ENCODE measurements at places on chromosomes 11 and 22.

- DNase-seq = no peak
Measured at GRCh38 chr22:35257002-35257320, 332 bp upstream of the HMGXB4 start.

DNA sequence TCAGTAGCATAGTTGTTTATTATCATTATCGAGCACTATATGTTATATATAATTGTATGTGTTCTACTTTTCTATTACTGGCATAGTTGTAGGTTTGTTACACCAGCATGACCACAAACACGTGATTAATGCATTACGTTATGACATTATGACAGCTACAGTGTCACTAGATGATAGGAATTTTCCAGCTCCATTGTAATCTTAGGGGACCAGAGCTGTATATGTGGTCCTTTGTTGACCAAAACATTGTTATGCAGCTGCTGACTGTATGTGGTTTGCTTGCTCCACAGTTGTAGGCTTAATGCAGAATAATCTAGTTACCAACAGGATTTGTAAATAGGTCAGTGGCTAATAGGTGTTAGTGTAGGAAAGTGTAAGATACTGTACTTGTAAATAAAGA lies 66.1 kb downstream of the HSD17B12 start:
- DNase-seq = no peak

- DNase-seq = no peak
Measured at GRCh38 chr22:30565341-30565740, 9.1 kb downstream of the GAL3ST1 start.

DNA sequence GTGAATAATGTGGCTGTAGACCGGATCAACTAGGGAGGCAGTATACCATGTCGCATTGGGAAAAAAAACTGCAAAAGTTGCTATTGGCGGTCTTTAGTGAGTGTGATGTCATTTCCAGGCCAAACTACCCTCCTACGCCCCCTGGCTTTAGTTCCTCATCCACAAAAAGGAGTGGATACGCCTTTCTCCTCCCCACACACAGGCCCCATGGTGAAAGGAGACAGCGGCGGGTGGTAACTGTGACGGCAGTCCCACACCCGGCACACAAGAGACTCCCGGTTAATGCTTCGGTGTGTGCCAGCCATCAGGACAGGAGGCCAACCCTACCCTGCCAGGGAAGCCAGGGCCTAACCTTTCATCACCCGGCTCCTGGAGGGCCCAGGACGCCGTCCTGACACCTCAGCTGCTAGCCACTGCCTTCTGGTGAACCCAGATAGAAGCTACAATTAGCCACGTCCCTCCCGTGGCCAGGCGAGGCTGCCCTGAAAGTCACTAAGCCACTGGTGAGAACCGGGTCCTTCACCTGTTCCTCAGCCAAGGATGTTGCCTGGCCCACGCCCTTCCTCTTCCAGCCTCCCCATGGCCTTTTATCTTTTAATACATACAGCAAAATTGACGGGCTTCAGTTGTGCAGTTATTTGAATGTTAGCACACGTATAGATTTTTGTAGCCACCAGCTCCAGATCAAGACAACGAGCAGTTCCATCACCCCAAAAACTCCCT lies 10.8 kb downstream of the TP53I11 start:
- no peak for DNase-seq

DNA sequence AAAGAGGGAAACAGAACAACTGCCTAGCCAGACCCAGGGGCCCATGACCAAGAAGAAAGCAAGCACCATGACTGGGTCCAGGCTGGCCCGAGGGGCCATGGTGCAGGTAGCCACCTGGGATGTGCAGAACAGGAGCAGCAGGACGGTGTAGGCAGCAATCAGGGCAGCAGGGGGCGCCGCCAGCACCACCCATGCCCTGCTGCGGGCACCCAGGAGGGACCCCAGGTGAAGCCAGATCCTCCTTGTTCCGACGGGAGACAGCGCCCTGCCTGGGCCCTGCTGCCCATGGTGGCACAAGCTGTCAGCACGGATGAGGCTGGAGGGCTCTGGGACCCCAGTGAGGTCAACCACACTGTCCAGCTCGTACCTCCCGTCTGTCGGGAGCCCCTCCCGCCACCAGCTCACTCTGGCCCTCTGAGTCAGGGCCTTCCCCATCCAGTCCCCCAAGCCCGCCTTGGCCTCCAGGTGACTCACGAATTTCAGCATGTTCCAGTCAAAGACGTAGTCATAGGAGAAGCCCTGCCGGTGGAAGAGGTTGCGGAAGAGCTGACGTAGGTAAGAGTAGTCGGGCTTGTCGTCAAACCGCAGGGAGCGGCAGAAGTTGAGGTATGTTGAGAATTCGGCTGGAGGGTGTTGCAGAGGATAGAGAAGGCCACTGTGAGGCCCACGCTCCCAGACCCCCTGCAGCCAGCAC lies 18.8 kb downstream of the CSNK1E start:
- no peak for DNase-seq

DNA sequence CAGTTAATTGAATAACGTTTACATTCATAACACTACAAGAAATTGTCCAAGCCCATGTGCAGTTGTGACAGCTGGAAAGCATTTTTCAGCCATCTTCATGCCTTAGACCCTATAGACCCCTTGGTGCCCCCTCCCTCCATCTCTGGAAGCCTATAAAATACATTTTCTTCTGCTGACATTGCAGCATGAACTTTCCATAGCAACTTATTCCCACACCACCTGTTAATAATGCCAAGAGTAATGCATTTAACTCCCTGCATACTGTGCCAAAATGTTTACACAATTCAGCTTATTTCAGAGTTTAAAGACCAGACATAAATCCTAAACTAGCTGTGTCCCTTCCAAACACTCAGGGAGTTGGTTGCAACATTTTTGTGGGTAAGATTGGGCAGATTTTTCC lies 143.0 kb upstream of the ARHGAP20 start:
- no peak for DNase-seq

GRCh38 chr11:106446955-106447354 lies 369.5 kb downstream of the AASDHPPT start:
- no peak for DNase-seq

DNA sequence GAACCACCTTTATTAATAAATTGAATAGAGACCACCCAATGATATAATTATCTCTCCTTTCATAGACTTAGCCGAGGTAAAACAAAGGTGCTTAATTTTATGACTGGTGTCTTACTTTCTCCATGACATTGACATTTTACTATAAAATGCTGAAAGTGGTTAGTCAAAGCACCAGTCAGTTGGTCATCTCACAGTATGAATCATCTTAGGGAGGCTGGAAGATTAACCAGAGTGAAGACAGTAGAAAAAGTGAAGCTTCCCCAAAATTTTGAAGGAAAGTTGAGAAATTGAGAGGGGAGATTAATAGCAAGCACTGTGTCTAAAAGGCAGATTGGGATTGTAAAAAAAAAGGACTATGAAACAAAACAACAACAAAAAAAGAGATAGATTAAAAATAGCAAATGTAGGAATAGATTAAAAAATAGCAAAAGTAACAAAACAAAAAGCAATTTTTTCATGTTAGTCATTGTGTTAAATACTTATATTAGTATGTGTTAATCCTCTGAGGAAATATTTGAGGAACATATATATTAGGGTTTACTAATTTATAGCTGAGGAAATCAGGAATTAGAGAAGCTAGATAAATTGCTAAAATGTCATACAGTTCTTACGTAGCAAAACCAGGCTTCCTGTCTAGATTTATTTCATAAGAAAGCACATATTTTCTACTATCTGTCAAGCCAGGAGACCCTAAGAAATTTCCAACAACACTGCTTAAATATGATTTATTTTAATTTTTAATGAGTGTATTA lies 557.3 kb upstream of the ANO5 start:
- no peak for DNase-seq

- DNase-seq = no peak
Measured at GRCh38 chr11:954392-955153, 28.9 kb downstream of the AP2A2 start.

DNA sequence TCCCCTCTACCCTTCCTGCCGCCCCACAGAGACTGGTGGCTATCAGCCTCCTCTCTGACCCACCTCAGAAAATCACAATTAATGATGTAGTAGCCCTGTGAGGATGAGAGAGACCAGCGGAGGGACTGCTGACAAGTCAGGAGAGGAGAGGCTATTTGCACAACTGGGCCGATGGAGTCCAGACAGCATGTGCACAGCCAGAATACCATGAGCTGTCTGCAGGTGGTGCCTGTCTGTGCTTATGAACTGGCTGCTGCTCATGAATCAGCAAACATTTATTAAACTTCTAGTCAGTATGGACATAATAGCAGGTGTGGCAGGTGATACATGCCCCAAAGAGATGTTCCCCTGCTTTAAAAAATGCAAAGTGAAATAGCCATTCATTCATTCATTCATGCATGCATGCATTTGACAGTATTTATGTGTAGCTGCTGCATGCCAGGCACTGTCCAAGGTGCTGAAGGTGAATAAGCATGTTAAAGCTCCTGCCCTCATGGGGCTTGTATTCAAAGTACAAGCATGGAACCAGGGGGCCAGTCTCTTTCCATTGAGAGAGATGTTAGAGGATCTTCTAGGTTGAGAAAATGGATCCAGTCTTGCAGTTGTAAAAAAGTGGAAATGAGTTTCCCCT lies 141.3 kb downstream of the GRIK4 start:
- DNase-seq = no peak

GRCh38 chr11:121606354-121606753 lies 153.6 kb upstream of the SORL1-AS1 start:
- DNase-seq = no peak

- DNase-seq = no peak
Measured at GRCh38 chr22:33400891-33401290, 342.7 kb upstream of the SYN3 start.

DNA sequence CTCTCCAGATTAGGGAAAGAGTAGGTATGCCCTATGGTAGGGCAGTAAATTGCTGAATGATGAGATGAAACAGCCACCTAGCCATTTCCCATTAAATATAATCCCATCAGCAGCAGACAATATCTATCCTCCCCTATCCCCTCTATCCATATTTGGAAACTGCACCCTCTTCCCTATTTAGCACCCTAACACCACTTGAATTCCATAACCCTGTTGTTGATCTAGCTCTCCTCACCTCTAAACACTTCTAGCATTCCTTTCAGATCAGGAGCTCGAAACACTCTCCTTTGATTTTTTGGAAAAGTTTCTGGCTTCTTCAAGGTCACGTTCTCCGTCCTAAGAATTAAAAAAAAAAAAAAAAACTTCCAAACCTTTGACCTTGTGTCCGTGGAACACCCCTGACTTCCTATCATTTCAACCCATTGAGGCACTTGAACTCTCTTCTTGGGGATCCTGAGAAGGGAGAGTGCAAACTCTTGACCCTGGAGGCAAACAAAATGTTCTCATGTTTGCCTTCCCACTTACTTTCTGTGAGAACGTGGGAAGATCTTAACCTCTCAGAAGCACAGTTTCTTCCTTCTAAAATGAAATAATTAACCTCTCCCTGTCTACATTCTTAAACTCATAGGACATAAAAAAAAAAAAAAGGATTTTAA lies 19.0 kb downstream of the TRIM5 start:
- DNase-seq = no peak

GRCh38 chr11:73894725-73895335 lies 18.0 kb downstream of the PAAF1 start:
- no peak for DNase-seq

- DNase-seq = no peak
Measured at GRCh38 chr22:36926309-36926708, 12.9 kb downstream of the CSF2RB start.

DNA sequence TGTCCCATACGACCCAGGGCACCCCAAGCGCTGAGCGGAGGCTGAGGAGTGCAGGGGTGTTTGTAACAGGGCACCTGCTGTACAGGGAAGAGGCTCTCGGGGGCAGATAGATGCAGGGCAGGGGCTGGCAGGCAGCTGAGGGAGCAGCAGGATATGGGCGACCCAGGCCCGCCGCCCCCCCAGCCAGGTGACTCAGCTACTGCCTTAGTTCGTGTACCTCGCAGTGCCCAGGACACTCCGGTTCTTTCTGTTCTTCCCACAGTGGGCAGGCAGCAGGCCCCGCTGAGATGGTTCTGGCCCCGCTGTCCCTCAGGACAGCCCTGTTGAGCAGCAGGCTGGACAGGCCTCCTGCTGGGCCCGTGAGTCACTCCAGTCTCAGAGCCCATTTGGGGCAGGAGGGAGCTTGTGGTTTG lies 16.2 kb downstream of the PHLDA2 start:
- no peak for DNase-seq

GRCh38 chr22:20319041-20319744 lies 667 bp downstream of the DGCR6L start:
- DNase-seq = no peak

DNA sequence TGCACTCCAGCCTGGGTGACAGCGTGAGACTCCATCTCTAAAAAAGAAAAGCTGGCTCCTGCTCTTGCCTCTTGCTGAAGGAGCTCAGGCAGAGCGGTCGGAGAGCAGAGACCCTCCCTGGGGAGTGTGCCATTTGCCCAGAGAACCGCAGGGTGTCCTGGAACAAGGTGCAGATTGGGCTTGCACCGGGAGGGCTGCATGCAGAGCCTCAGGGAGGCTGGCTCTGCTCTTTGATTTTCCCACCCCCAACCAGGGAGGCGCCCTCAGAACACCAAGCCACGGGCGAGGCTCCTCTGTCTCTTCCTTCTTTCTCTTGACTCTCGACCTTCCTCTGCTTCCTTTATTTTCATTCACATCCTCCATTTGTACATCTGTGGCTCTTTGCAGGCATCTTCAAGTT lies 889.1 kb downstream of the OPCML start:
- no peak for DNase-seq

GRCh38 chr22:25494774-25495173 lies 69.7 kb upstream of the GRK3 start:
- DNase-seq = no peak

GRCh38 chr11:35826949-35827348 lies 116.9 kb upstream of the LDLRAD3 start:
- DNase-seq = no peak

- DNase-seq = no peak
Measured at GRCh38 chr11:57276169-57276970, 39.3 kb upstream of the APLNR start.

Data from activated T-helper 9 cell treated with anti-CD3 and anti-CD28 coated beads, Interleukin-2, amount 50 U/mL, for 16 hours (primary cell).